ENCODE measurements at places on chromosomes 13 and 19. TPM values are rescaled to one million over a fixed set of nuclear protein-coding genes. Genes with fewer than 3 reads are reported as not detected.

The DNAJC15 gene
- 0.88 TPM for total RNA-seq

DNA sequence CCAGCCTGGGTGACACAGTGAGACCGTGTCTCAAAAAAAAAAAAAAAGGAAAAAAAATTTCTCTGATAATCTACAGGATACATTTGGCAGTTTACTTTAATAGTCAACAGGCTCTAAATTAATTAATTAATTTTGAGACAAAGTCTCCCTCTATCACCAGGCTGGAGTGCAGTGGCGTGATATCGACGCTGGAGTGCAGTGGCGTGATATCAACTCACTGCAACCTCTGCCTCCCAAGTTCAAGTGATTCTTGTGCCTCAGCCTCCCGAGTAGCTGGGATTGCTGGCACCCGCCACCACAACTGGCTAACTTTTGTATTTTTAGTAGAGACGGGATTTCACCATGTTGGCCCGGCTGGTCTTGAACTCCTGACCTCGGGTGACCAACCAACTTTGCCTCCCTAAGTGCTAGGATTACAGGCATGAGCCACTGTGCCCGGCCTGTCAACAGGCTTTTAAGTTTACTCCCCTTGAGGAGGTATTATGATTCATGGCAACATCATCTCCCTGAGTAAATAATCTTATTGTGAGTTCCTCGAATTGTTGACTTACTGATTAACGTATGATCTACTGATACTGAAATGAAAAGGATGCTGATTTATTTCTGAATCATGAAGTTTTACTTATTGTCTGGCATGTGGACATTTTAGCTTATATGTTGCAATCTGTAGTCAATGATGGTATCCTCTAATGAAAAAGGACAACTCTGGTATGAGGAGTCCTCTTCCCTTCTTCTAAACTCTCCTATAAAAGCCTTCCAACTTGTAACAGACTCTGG, 21.3 kb upstream of the MTRF1 start:
- no peak for DNase-seq

DNA sequence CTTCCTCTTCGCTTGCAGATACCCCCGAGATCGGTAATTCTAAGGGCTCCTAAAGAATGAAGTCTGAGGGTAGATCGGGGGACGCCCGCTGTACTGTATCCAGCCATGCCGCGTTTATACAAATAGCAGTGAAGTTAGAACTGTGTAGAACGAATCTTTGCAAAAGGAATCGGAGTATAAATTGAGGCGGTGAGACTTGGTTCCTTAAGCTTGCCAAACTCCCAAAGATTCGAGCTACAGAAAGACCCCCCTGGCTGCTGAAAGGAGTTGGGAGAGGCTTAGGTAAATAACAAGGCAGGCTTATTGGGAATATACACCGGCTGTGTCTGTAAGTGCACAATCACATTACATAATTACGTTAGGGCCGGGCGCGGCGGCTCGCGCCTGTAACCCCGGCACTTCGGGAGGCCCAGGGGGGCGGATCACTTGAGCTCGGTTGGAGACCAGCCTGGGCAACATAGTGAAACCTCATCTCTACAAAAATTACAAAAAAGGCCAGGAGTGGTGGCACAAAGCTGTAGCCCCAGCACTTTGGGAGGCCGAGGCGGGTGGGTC, 12.2 kb downstream of the TMEM160 start:
- DNase-seq, result no peak

DNA sequence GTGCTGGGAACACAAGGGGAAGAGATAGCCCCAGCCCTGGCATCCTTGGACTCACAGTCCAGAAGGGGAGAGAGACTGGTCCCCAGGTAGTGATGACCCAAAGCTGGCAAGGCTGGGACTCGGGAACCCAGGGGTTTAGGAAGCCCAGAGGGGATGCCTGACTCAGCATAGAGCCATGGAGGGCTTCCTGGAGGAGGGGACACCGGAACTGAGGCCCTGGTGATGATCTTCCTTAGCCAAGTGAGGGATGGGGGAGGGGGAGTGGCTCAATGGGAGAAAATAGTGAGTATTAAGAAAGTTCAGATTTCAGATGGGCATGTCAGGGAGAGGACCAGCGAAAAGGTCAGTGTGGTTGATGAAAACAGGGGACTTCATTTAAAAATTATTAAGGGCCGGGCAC, 26.8 kb downstream of the EXOC3L2 start:
- no peak for DNase-seq

DNA sequence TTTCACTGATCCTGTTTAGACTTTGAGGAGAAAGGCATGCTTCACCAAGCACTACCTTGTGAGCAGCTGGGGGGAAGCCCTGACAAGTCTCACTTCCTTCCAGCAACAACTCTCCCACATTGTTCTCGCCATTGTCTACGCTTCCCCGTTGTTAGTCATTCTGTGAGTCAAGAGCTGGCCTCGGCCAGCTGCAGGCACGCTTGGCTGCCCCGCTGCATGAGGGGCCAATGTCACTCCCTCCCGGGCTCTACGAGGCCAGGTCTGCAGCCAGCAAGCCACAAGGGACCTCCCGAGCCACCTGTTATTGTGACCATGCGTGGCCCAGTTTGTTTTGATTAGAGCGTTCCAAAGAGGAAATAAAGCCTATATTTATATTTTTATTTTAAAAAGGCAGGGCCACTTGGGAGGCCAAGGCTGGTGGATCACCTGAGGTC, 220.9 kb downstream of the FOXO1 start:
- peak; percentile 88 for DNase-seq

Data from cardiac muscle cell (in vitro differentiated cells and primary cell).